ENCODE measurements at places on chromosomes 5 and 9.

DNA sequence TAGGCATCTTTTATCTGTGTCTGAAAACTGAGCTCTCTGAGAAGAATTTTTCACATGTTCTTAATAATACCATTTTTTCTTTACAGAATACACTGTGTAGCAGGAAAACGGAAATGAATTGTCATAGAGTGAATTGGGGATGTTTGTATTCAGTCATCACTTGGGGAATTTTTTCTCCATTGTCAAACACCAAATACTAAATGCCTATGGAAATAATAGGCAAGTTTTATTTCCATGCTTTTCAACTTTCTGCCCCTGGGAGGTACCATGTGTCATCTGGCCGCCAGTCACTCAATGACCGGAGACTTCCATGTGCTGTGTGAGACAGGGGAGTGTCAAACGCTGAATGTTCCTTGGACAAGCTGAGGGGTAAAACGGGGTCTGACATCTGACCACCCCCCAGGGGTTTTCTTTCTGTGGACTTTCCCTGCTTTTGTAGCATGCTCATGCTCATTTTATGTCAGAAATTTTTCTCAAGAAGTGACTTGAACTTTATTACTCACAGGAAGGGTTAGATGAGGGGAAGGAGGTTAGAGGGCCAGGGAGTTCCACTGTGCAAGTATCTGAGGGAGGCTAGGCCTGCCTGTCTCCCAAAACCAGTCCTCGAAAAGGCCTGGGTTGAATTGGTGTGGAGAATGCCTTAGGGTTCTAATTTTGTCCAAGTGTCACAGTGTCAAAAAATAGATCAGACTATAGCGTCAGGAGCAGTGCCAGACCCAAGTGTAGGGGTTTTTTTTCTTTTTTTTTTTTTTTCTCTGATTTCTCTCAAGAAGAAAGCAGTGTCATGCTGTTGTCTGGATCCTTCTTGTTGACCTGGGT lies 438.6 kb downstream of the AGTPBP1 start:
- DNase-seq = no peak

DNA sequence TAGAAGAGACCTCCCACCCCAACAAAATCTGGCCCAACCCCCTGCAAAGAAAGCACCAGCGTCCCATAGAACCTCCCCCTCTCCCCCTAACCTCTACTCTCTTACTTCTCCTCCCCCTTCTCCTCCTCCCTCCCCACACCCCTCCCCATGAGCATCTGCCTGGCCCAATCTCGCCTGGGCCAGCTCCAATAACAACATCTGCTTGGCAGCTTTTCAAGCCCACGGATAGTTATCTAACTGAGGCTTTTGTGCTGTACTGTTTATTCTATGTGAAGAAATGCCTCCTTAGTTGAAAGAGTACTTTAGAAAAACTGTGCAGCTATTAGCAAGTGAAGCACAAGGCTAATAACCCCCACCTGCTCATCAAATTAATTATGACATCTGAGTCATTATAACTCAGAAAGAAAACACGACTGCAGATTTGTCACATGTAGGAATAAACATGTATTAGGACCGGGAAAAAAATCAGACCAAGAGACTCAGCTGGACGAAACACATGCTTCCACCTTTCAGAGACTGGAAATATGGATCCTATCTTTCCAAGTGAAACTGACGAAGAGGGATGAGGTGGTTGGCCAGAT lies 42.8 kb downstream of the NFIB start:
- no peak for DNase-seq

DNA sequence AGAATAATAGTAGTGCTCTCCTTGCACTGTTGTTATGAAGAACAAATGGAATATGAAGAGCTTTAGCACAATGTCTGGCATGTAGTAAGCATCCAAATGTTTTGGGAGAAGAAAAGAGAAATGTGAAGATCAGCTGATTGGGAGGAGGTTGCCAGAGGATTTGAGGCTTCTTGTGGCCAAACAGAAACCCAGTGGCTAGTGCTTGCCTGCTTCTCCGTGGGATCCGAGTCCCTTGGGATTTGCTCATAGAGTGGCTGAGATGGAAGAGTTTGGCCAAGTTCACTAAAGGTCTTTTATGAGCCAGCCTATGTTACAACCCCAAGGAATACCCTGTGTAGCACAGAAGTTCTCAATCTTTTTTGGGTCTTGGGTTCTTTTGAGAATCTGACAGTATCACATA lies 86.0 kb downstream of the ANGPTL2 start:
- DNase-seq = no peak

DNA sequence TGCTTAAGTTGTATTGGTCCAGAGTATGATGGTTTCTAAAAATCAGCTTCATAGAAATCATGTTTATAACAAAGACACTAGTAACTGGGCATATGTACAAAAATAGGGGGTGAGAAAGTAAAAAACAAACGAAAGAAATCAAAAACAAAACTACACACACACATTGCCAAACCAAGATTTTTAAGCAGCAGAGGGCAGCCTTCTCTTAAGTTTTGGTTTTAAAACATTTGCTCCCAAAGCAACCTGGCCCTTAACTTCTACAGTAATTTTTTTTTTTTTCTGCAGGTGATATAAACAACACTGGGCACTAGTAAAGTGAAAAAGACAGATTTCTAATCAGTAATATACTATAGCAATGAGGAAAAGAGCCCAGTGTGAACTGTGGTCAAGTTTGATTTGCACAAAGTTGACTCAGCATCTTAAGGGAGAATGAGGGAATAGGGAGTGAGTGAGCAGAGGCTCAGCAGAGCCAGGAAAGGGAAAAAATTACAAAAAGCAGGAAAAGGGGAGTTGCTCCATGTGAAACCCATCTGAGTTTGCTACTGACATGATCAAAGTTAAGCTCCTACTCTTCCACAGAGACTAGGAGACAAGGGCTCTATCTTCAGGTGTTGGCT lies 13.4 kb upstream of the GAPT start:
- no peak for DNase-seq

DNA sequence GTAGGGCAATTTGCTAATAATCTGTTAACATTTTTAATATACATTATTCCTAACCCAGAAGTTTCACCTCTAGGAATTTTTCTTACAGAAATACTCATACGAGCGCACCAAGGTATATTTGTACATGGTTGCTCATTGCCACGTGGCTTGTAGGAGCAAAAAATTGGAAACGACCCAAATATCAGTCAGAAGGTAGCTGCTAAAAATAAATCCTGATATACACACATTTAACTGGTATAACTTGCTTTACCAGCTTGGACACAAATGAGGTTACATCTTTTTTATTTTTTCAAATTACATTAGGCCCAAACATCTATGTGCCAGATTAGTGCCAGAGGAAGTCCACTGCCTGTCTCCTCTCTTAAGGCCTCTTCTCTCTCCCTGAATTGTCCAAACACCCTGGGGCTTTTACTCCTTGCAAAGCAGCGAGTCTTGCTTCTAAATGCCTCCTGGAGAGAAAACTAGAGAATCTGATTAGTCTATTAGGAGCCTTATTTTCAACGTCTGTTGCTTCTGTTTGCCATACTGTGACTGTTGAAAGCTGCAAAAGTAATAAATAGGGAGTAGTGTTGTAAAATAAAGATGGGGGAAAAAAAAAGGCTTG lies 92.0 kb upstream of the SSBP2 start:
- no peak for DNase-seq

All from MM.1S (cell line).